Osteocyte (in vitro differentiated cells): ENCODE measurements at places on chromosomes 7 and 10. TPM values are rescaled to one million over a fixed set of nuclear protein-coding genes. Genes with fewer than 3 reads are reported as not detected.

ZPBP gene
- not detected in 2 replicates for total RNA-seq

SPDYE1 gene
- total RNA-seq, result not detected in 2 replicates

GRCh38 chr10:11396311-11396955, 215.0 kb downstream of the USP6NL start:
- H3K4me1 ChIP-seq, result no peaks in the 10 kb centered on the region
- DNase-seq, result no peak
- H3K36me3 ChIP-seq, result no peaks in the 10 kb centered on the region
- H3K27ac ChIP-seq, result no peak overlapping the region

DNA sequence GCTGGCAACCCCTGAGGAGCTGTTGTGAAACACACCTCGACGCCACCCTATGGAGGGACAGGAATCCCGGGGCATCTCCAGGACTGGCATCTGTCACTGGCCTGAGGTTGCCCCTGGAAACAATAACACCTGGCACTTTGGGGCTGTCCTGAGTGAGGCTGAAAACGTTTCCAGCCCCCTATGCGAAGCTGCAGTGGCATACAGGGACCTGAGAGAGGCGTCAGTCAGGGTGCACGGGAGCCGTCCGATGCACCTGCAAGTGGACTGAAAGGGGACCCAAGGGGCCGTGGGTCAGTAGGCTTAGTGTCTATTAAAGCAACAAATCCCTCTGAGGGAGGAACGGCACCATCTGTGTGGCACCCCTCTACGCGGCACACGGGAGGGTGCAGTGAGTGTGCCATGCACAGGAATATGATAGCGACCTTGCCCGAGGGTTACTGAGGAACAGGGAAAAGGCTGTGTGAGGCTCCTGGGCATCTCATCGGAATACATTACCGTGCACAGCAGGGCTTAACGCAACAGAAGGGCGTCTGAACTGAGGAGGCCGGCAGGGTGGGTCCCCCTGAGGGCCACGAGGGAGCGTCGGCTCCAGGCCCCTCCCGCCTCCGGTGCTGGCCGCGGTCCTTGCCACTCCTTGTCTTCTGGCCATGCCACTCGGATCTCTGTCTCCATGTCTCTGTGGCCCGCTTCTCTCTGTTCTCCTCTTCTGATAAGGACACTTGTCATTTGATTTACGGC, 50.4 kb downstream of the FOXL3 start:
- no peak overlapping the region for H3K4me3 ChIP-seq
- H3K27ac ChIP-seq, result no peak overlapping the region
- H3K4me1 ChIP-seq, result peaks cover 2% of the 10 kb centered on the region
- peaks cover 6% of the 10 kb centered on the region for H3K27me3 ChIP-seq
- DNase-seq, result no peak
- H3K36me3 ChIP-seq, result no peaks in the 10 kb centered on the region

DNA sequence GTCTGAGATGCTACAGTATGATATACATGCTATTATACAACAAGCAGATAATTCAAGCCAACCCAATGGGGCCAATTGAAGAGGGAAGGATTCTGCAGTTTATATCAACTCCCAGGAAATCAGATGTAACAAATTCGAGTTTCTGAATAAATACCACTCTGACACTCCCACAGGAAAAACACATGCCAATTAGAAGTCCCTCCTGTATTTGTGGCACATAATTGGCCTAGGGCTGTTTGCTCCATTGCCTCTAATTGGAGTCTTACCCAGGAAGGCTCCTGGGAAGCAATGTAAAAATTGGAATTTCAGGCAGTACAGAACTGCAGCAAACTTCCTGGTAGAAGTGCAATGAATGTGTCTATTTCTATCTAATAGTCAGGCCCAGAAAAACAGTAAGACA, 4.7 kb downstream of the PPA1 start:
- peaks cover 4% of the 10 kb centered on the region for H3K36me3 ChIP-seq
- DNase-seq, result no peak
- peaks cover 24% of the 10 kb centered on the region for H3K4me1 ChIP-seq
- H3K27ac ChIP-seq, result no peak overlapping the region
- H3K27me3 ChIP-seq, result no peaks in the 10 kb centered on the region
- H3K4me3 ChIP-seq, result no peak overlapping the region

DNA sequence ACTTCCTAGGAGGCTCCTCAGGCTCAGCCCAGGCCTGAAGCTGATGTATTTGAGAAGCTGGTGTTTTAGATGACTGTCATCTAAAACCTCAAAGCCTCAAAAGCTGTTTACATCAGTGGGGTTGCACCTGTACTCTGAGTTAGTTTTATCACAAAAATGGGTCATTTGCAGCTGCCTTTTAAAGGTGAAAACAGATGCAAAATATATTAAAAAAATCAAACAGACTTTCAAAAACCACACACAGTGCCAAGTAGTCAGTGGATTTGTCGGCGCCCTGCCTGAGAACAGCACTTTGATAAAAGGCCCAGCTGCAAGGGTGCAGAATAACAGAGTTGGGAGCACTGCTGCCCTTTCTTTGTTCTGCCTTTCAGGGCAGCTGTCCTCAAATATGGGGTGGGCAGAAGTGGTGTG, 103.0 kb downstream of the VOPP1 start:
- H3K27me3 ChIP-seq, result no peaks in the 10 kb centered on the region
- H3K27ac ChIP-seq, result no peak overlapping the region
- peaks cover 35% of the 10 kb centered on the region for H3K36me3 ChIP-seq
- H3K4me1 ChIP-seq, result no peaks in the 10 kb centered on the region
- no peak for DNase-seq

DNA sequence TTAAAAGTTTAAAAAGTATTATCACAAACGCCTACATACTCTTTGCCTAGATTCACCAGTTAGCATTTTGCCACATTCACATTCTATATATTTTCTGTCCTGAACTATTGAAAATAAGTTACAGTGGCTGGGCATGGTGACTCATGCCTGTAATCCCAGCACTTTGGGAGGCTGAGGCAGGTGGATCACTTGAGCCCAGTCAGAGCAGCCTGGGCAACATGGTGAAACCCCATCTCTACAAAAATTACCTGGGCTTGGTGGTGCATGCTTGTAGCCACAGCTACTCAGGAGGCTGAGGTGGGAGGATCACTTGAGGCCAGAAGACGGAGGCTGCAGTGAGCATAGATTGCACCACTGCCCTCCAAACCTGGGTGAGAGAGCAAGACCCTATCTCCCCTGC, 5.3 kb downstream of the ARPC1A start:
- peak overlapping the region; percentile 92 for H3K27ac ChIP-seq
- peaks cover 14% of the 10 kb centered on the region for H3K36me3 ChIP-seq
- H3K27me3 ChIP-seq, result no peaks in the 10 kb centered on the region
- no peak for DNase-seq

- no peaks in the 10 kb centered on the region for H3K27me3 ChIP-seq
- H3K4me3 ChIP-seq, result peak overlapping the region; percentile 46
- peak overlapping the region; percentile 80 for H3K27ac ChIP-seq
- peaks cover 2% of the 10 kb centered on the region for H3K36me3 ChIP-seq
Measured at GRCh38 chr10:110076559-110077318, 69.0 kb downstream of the ADD3 start.

GRCh38 chr10:76624470-76624869, 1013.1 kb downstream of the KCNMA1 start:
- no peak overlapping the region for H3K27ac ChIP-seq
- no peak overlapping the region for H3K4me3 ChIP-seq
- no peak for DNase-seq
- no peaks in the 10 kb centered on the region for H3K27me3 ChIP-seq
